ENCODE measurements at places on chromosomes 3 and 15.

GRCh38 chr3:107629566-107629965 is 106.8 kb downstream of the BBX start:
- DNase-seq = peak; percentile 38

GRCh38 chr15:58864602-58865424 is 68.7 kb downstream of the SLTM start:
- peak; percentile 33 for DNase-seq

DNA sequence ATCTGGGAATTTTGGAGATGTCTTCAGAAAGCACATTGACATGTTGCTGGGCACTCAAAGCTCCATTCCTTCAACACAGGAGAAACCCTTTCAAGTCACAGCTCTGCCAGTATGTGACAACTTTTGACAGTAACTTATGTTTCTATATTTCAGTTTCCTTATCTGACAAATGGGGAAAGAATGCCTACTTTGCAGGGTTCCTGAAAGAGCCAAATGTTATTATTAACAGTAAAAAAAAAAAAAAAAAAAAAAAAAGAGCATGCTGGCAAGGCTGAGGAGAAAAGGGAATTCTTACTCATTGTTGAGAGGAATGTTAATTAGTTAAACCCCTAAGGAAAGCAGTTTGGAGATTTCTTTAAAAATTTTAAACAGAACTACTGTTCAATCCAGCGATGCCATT is 272.5 kb upstream of the TGFBR2 start:
- no peak for DNase-seq

DNA sequence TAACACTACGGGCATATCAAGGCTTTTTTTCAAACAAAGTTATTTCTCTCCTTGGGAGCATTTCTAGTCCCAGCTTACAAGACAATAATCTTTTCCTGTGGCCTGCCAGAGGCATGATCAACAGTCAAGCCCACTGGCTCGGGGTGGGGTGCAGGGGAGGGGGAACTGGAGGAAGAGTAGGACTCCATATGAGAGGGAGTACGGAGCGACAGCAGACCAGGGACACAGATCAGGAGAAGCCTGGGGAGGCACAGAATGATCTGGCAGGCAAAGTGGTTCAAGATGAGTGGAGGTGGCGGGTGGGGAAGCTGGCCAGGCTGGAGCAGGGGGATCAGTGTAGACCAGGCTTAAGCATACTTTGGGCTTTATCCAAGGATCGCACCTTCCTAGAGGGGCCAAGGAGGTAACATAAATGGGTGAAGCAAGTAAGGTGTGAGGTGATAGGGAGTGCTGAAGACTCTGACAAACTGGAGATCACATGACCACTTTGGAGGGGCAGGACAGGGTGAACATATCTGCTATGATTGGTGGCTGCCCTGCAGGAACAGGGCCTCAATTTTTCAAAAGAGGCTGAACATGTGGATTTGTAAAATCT is 37.4 kb downstream of the KLF15 start:
- DNase-seq = no peak

DNA sequence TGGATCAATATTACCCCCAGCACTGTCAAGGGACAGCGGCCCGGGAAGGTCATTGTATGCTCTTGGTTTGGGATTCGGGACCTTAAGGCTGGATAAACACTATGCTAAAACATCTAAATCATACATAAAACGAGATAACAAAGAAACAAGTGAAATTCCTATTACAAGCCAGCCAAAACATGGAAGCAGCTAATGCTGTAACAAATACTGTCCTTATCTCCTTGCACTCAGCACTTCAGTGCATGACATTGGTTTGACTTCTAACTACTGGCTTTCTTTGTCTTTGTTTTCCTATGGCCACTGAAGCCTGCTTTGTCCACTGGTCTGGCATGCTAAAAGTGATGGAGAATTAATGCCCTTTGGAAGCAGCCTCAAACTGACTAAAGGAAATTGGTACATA is 516.4 kb upstream of the DPH6 start:
- no peak for DNase-seq

- DNase-seq = no peak
These were observed 12.1 kb upstream of the TFG start for GRCh38 chr3:100697172-100697571.

GRCh38 chr3:7700977-7701376 is 800.6 kb upstream of the LMCD1 start:
- no peak for DNase-seq

DNA sequence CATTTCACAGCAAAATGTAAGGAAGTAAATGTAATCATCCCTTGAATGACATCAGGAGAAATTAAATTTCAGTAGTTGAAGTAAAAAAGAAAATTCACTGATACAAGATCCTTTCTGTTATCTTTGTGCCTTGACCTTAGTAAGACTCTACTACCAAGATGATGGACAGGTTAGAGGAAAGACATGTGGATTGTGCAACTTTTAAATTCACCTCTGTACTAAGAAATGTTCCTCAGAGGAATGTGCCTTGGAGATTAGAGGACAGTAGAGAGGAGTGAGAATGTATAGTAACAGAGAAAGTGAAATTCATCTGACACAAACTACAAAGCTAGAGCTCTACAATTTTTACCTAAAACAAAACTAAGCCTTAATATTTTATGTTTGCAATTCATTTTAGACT is 375.3 kb downstream of the PLOD2 start:
- DNase-seq = no peak

DNA sequence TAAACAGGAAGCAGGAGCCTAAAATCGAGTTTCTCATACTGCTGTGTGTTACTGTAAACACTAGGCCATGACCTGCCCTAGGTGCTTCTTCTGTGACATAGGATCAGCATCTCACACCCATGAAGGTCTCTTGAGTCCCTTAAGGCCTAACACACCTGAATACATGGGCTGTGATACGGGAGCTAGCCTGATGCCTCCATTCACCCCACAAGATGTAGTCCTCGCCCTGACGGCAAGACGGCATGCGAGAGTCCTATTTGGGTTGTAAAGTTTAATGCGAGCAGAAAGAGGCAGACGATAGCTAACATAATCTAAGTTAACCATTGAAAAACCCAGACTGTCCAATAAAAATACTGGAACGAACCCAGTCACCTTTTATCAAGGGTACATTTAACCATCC is 241.1 kb upstream of the ICE2 start:
- no peak for DNase-seq

GRCh38 chr15:83164111-83164770 is 43.4 kb downstream of the HDGFL3 start:
- DNase-seq = peak; percentile 55

- DNase-seq = peak; percentile 4
These were observed 57.1 kb downstream of the SHQ1 start for GRCh38 chr3:72791161-72791560.

DNA sequence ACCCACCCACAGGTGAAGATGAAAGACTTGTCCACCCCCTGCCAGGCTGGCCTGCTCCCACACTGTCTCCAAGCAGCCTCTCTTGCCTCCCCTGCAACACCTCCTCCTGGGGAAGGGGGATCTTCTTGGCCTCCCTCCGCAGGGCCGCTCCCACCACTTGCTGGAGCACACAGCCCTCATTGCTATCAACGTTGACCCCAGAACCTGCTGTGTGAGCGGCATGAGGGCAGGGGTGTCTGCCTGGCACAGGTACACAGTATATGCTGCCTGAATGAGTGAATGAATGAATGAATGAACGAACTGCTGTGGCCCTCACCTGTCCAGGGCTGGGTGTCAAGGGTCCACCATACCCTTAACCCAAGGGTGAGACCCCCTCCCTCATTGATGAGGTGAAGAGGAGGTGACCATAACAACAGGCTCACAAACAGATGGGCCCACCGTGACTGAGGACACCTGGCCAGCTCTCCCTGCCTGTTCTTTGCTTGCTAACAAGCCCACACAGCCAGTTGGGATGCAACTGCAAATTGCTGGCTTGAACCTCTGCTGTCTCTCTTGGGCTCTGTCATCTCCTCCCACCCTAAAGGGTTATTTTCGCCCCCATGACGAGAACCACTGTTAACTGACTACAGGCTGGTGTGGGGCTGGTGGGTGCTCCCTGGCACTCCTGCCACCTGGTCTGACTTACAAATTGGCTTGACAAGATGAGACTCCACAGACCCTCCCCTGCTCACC is 22.5 kb downstream of the SLC41A3 start:
- no peak for DNase-seq

GRCh38 chr15:63928185-63928842 is 94.6 kb upstream of the HERC1 start:
- no peak for DNase-seq

DNA sequence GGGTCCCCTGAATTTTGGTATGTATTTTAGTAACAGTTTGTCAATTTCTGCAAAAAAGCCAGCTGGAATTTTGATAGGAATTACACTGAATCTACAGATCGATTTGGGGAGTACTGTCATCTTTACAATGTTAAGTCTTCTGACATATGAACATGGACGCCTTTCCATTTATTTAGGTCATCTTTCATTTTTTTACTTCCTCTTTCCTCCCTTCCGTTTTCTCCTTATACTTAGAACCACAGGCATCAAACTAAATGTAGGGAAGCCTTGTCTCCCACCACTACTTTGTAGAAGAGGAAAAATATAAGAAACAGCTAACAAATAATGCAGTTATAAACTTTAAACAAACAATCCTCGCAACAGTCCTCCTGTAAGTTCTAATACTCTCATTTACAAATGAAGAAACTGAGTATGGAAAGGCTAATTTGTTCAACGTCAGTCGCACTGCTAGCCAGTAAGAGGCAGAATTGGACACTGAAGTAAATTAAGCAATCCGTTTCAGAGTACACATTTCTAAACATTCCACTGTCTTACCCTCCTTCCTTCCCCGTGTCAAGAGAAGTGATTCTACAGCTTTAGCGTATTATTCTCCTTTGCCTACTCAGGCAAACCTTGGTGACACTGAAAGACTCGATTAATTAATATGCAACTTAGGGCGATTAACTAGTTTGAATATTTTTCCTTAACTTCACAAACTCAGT is 25.6 kb downstream of the RHOA start:
- no peak for DNase-seq

DNA sequence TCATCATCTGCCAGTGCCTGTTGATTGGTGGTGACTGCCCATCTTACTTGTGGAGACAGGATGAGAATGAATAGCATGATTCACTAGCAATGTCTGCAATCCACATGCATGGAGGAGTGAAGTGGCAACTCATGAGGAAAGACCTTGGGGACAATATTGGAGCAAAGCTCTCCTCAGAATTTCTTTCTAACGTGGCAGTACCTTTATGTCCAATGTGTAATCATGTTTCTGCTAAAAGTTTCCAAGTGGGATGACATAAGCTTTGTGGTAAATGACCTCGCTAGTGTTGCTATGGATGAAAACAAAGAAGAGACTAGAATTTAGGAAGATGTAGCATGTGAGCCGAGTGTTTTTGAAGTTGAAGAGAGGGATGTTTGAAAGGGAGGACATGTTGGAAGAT is 117.8 kb downstream of the CPNE4 start:
- DNase-seq = no peak

- no peak for DNase-seq
These were observed 2.4 kb upstream of the RPL29 start for GRCh38 chr3:51997935-51998596.

GRCh38 chr3:156693166-156693565 is 18.8 kb downstream of the TIPARP start:
- DNase-seq = peak; percentile 61

DNA sequence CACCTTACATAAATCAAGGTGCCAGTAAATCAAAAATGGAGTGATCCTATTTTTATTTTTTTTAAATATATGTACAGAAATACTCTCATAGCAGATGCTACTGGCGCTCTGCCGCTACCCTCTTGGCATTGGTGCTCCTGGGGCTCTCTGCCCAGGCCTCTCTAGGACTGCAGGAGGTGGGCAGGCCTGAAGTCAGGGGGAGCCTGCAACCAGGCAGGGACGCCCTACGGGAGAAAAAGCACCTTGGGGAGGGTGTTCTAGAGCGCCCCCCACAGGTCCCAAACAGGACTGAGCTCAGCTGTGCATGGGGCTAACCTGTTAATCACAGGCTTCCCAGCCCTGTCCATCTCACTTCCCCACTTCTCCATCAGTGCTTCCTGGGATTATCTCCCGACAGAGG is 192.5 kb downstream of the SHQ1 start:
- DNase-seq = no peak

GRCh38 chr15:87602371-87602770 is 654.2 kb downstream of the NTRK3 start:
- DNase-seq = no peak

Measured in fibroblast of pulmonary artery (primary cell).